ENCODE measurements at places on chromosomes 5 and 9.

- peak; percentile 65 for DNase-seq
Measured at GRCh38 chr5:131589510-131590348, 45.3 kb downstream of the RAPGEF6 start.

DNA sequence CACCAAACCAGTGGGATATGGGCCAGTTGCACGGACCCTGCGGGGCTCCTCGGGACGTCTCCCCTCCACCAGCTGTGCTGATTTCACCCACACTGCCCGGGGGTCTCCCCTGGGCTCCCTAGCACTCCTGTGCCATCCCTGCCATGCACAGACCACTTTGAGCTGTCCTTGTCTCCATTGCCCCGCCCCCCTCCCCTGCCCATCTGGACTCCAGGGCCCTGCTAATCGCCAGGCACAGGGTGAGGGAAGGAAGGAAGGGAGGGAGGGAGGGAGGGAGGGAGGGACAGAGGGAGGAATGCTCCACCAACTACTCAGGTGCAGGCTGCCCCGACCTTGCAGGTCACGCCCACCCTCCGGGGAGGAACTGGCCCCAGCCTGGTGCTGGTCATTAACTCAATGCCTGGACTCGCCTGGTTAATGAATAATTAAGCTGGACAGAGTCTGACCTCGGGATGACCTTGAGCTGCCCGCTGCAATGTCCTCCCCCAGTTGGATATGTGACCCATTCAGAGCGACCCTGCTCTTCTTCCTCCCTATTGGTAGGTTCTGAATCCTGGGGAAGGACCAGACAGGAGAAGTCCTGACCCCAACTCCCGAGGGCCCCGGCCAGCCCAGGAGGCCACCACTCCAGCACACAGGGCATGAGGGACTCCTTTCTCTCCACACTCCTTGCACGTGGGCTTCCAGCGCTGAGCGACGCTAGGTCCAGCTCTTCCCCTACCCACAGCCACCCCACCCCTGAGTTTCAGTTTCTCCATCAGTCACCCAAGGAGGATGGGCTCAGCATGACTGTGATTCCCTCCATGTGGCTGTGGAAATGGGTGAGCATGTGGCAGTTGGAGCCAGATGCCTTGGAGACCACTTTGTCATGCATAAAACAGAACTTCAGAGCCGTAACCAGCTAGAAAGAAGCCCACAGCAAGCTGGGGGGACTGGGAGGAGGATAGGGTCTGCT is 62.1 kb downstream of the C9orf50 start:
- no peak for DNase-seq

DNA sequence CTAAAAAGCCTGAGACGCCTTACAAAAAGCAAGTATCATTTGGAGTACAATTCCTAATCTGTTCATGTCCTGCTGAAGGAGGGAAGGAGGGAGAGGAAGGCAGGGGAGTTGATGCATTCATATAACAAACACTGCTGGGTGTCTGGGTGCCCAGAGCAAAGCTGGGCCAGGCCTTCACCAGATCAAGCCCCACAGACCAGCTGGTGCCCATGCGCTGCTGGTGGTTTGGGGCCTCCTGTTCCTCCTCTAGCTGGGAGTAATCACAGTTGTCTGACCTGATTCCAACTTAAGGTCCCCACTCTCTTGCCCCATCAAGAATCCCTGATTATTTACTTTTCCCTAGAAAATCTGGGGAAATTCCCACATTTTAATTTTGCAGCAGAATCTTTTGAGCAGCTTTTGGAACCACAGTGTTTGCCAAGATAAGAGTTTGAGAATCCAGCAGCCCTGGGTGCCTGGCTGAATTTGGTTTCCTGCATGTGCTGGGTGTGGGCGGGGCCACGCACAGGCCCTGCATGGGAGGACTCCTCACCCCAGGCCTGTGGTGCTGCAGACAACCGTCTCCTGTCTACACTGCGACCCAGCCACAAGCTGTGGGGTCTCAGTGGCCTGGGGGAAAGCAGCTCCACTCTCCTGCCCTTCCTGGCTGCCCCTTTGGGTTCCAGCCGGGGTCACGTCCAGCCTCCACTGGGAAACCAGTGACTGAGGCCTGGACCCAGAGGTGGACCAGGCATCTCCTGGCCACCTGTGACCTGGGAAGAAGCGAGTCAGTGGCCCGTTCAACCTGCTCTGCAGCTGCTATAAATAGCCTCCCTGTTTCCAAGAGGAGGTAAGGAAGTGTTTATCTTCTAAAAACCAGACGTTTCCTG is 47.5 kb downstream of the NEURL1B start:
- DNase-seq: no peak

- DNase-seq: no peak
Measured at GRCh38 chr9:83536332-83536731, 1.9 kb downstream of the FRMD3 start.

- DNase-seq: no peak
Measured at GRCh38 chr5:37882636-37883035, 42.8 kb upstream of the GDNF start.

GRCh38 chr5:30926218-30926617 is 267.3 kb upstream of the CDH6 start:
- DNase-seq: no peak

GRCh38 chr5:116308391-116308790 is 223.6 kb downstream of the COMMD10 start:
- no peak for DNase-seq

- no peak for DNase-seq
Measured at GRCh38 chr5:2562036-2562435, 189.4 kb downstream of the IRX2 start.

- peak; percentile 60 for DNase-seq
Measured at GRCh38 chr5:127757576-127757975, 54.4 kb downstream of the CCDC192 start.

DNA sequence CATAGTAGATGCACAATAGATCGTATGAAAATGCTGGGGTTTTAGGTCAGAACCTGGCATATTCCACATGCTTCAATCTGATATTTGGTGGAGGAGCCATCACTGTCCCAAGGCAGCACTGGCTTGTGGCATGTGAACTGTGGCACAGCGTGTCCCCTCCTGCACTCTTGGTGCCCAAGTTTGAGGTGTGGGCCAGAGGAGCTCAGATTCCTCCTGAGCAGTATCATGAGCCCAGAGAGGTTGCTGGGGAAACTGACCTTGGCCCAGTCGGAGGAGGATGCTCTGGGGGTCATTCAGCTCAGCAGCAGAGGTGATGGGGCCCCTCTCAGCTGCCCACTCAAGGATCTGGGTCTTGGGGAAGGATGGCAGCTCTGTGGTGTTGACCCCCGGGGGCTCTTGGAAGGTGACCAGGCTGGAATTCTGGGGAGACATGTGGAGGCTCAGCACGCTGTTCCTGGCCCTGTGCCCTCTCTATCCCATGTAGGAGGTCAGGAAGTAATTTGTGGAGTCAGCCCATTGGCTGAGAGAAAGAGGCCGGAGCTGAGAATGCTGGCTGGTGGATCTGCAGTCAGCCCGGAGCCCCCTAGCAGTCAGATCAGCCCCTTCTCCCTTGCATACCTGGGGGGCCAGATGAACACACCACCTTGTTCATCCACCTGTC is 23.7 kb downstream of the FPGS start:
- no peak for DNase-seq

GRCh38 chr5:761854-762710 is 22.4 kb downstream of the ZDHHC11B start:
- DNase-seq: no peak

DNA sequence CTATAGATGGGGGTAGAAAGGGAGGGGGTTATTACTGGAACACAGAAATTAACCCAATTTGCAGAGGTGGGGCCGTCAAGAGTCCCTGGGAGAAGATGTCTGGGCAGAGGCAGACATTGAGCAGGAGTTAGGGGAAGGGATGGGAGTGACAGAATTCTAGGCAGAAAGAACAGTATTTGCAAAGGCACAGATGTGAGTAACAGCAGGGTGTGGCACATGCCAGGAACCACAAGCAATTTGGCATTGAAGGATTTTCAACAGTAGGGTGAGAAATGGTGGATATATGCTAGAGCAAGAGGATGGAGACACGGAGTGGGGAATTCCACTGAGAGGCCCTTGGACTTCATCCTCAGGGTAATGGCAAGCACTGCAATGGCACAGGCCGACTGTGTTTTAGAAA is 71.6 kb upstream of the FRRS1L start:
- no peak for DNase-seq

GRCh38 chr9:68640421-68641089 is 64.5 kb upstream of the PIP5K1B start:
- DNase-seq: no peak

- DNase-seq: no peak
Measured at GRCh38 chr9:123798195-123798594, 131.7 kb downstream of the DENND1A start.

- DNase-seq: no peak
Measured at GRCh38 chr9:38022995-38023394, 46.0 kb downstream of the SHB start.

- no peak for DNase-seq
Measured at GRCh38 chr5:173670791-173671120, 54.3 kb upstream of the BOD1 start.

DNA sequence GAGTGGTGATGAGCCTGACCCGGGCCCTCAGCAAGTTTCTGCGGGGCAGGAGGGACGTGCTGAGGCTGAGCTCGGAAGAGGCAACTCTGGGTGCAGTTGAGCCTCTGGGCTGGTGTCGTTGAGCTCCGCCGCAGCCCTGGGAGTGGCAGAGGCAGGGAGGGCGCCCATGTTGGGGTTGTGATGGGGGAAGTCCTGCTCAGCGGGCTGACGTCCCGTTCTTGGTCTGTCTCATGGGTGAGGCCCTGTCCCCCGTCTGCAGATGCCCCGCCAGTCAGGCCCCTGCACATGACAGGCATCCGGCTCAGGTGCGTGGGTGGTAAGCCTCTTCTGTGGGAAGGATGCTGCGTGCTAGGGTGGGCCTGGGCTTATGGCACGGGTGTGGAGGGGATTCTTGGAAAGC is 64.3 kb downstream of the RXRA start:
- DNase-seq: no peak

DNA sequence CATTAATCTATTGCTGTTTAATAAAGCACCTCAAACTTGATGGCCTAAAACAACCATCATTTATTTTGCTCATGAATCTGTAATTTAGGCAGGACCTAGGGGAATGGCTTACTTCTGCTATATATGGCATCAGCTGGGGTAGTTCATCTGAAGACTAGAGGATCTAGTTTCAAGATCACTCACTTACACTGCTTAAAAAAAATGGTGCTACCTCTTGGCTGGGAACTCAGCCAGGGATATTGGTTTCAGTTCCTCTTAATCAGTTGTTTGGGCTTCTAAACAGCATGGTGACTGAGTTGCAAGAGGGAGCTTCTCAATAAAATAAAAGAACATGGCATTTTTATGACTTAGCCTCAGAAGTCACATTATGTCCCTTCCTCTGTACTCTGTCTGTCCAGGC is 142.0 kb downstream of the FAM114A2 start:
- no peak for DNase-seq

DNA sequence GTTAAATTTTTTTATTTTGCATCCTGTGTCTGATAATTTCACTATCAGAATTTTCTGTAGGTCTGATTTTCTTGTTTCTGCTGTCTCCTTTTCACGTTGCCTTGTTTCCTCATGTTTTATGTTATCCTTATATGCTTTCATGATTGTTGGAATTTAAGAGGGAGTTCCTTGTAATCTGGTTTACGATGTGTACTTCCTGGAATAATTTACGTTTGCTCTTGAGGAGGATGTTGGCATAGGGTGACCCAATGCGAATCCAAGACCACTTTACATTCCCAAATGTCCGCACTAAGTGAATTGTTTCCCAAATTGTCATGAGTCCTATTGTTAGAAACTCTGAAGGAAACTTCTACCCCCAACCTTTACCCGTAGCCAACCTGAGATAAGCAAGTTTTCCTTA is 80.3 kb downstream of the ADAMTSL1 start:
- no peak for DNase-seq

- DNase-seq: no peak
Measured at GRCh38 chr9:137447722-137448601, 6.8 kb upstream of the ENTPD8 start.

- no peak for DNase-seq
Measured at GRCh38 chr5:140055152-140055551, 12.1 kb upstream of the NRG2 start.

GRCh38 chr5:32044939-32045338 is 129.2 kb downstream of the GOLPH3 start:
- peak; percentile 74 for DNase-seq

- no peak for DNase-seq
Measured at GRCh38 chr5:54590824-54591223, 73.3 kb downstream of the SNX18 start.

- DNase-seq: no peak
Measured at GRCh38 chr9:19624519-19624918, 164.3 kb downstream of the SLC24A2 start.

- DNase-seq: no peak
Measured at GRCh38 chr5:115818821-115819220, 2.4 kb upstream of the CDO1 start.

DNA sequence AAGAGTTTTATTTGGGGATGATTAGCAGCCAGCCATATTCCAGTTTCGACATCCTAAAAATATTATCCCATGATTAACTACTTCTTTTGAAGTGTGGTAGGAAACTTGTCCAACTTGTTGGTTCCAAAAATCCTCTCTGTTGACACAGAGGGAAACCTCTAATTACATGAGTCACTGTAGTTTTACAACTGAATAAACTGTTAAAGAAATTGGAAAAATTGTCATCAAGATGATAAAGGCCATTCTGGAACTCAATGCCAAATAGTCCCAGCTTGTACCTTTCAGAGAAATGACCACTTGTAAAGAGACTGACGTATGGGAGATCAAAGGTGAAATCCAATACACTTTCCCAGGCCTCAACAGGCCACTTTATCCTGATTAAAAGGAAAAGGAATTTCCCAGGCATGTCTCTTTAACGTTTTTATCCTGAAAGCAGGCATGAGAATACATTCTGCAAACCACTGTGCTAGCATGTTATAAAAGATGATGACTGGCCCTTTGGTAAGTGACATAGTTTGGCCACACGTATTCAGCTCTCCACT is 261.6 kb downstream of the GLIS3 start:
- no peak for DNase-seq

GRCh38 chr5:138336952-138337684 is 948 bp upstream of the FAM53C start:
- DNase-seq: peak; percentile 81

DNA sequence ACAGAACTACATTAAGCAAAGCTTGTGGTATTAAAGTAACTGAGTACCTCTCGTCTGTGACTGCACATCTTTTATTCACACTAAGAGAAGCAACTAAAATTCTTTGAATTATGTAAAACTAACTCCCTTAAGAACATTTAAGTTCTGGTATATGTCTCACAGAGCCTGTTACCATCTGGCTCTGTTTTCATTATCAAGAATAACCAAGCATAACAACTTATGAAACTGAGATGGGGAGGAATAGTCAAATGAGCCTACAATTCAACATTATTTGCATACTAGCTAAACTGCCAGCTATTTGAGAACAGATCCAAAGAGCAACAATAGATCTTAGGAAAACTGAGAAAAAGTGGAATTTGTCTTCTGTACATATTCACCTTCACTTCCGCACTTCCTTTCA is 25.3 kb upstream of the ISOC1 start:
- DNase-seq: no peak
